ENCODE measurements at places on chromosomes 4 and X. TPM values are rescaled to one million over a fixed set of nuclear protein-coding genes. Genes with fewer than 3 reads are reported as not detected.

TLR1 gene
- total RNA-seq: 22.9 TPM

RIBC1 gene
- total RNA-seq: 1.6 TPM

SPANXA1 gene
- not detected for total RNA-seq

GASK1B gene
- total RNA-seq: 1.3 TPM

LUZP4 gene
- total RNA-seq: not detected

CCDC158 gene
- not detected for total RNA-seq

SLC10A6 gene
- not detected for total RNA-seq

SLC49A3 gene
- total RNA-seq: 2.7 TPM

CENPVL2 gene
- not detected for total RNA-seq

HDAC6 gene
- total RNA-seq: 83.4 TPM

DNA sequence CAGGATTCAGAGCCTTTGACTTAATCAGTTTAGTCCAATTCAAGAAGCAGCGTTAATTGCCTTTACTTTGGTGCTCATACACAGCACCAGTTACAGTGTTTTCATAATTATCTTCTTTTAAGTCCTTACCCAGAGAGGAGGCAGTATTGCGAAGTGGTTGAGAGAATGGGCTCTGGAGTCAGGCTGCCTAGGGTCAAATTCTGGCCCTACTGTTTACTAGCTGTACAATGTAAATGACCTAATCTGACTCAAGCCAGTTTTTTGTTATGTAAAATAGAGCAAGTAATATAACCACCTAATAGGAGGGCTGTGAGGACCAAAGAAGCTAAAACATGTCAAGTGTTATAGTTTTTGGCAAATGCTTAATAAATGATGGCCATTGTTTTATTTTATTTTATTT, 27.6 kb downstream of the WDR44 start:
- H3K4me1 ChIP-seq: peaks cover 7% of the 10 kb centered on the region
- no peaks in the 10 kb centered on the region for H3K36me3 ChIP-seq
- no peak overlapping the region for H3K4me3 ChIP-seq
- H3K27me3 ChIP-seq: no peaks in the 10 kb centered on the region
- H3K27ac ChIP-seq: no peak overlapping the region

DNA sequence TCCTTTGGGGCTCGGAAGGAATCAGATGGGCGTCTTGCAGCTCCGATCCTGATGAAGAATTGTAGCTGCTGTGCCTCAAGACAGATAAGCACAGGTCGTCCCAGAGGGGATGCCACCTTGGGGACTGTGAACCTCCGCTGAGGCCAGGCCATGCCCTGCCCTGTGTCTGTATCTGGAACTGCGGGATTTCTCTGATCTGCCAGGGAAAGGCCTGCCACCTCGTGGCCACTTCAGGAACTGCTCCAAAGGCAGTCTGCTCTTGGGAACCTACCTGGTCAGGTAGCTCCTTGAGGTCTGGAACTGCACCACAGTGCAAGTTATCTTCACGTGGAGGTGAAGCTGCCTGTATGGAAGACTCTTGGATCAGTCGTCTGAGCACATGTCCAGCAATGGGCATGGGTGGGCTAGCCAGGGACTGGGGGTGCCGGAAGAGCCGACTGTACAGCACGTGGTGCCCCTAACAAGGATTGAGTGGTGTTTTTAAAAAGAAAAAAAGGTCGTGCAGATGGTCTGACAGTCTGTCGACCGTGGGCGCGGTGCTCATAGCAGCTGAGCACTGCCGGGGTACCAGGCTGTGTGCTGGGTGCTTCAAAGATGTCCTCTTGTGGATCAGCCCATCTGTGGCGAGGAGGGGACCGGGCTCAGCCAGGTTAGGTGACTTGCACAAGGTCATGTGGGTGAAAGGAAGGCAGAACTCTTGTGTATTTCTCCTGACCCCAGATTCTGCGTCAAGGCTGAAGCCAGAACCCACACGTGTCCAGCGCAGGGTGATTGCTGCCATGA, 3.1 kb upstream of the GRPEL1 start:
- H3K4me1 ChIP-seq: peaks cover 22% of the 10 kb centered on the region
- H3K4me3 ChIP-seq: no peak overlapping the region
- peaks cover 5% of the 10 kb centered on the region for H3K27me3 ChIP-seq
- no peak overlapping the region for H3K27ac ChIP-seq

- no peak overlapping the region for H3K27ac ChIP-seq
- no peak for DNase-seq
Measured at GRCh38 chr4:146640465-146641061, 1.9 kb downstream of the POU4F2 start.

- no peaks in the 10 kb centered on the region for H3K36me3 ChIP-seq
- no peak overlapping the region for H3K4me3 ChIP-seq
- H3K27ac ChIP-seq: no peak overlapping the region
- H3K27me3 ChIP-seq: no peaks in the 10 kb centered on the region
Measured at GRCh38 chr4:124025428-124025827, 628.8 kb downstream of the SPRY1 start.

GRCh38 chr4:140019619-140020347, 134.2 kb downstream of the MAML3 start:
- no peaks in the 10 kb centered on the region for H3K36me3 ChIP-seq
- peaks cover 11% of the 10 kb centered on the region for H3K27me3 ChIP-seq
- no peak overlapping the region for H3K4me3 ChIP-seq

DNA sequence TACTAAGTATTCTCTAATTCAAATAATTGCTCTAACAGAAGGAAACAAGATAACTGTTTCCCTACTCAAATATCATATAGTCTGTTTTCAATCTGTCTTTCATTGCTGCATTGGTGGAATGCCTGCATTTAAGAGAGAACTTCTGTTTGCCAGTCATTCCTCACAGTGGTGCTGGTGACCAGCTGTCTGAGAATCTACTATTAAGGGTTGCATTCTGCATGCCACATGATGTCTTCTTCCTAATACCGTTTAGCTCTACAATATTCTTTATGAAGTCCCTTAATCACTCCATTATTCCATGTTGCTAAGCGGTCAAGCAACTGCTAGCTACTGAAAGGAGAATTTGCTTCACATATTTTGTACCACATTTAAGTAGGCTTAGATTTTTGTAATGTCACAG, 167.1 kb upstream of the CENPE start:
- H3K27ac ChIP-seq: no peak overlapping the region
- no peak overlapping the region for H3K4me3 ChIP-seq
- no peaks in the 10 kb centered on the region for H3K27me3 ChIP-seq
- DNase-seq: no peak
- H3K36me3 ChIP-seq: no peaks in the 10 kb centered on the region

GRCh38 chr4:98658287-98659105, at the start of gene TSPAN5:
Gene TSPAN5 (minus strand): TSS chr4:98658611.
- DNase-seq: peak; percentile 76
- peaks cover 5% of the 10 kb centered on the region for H3K36me3 ChIP-seq
- H3K27ac ChIP-seq: peak within 1 kb of the TSS; percentile 97
- no peaks in the 10 kb centered on the region for H3K27me3 ChIP-seq

GRCh38 chrX:153735274-153735673, 10.6 kb downstream of the ABCD1 start:
- no peaks in the 10 kb centered on the region for H3K27me3 ChIP-seq
- DNase-seq: no peak
- H3K27ac ChIP-seq: no peak overlapping the region

- H3K4me3 ChIP-seq: no peak overlapping the region
- DNase-seq: no peak
- H3K27me3 ChIP-seq: no peaks in the 10 kb centered on the region
- no peaks in the 10 kb centered on the region for H3K4me1 ChIP-seq
- no peak overlapping the region for H3K27ac ChIP-seq
Measured at GRCh38 chr4:180618396-180618795, 1624.8 kb upstream of the TENM3 start.

DNA sequence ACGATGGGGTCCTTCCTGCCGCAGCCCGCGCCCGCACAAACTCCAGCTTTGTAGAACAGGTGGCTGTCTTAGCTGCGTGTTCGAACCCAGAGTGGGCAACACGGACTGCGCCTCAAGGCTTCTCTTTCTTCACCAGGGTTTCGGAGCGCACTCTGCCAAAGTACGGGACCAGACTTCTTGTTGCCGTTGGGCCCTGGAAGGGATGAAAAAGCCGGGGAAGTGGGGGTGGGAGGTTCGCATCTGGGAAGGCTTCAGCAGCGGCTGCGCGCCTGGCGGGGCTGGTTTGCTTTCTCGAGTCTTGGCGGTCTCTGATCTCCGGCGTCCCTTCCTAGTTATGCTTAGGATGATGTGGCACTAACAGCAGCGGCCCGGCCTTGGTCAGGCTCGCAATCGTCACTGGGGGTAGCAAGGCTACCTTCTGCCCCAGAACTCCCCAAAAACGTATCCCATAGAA, 673 bp downstream of the PARM1 start:
- peaks cover 12% of the 10 kb centered on the region for H3K4me1 ChIP-seq
- peak overlapping the region; percentile 63 for H3K4me3 ChIP-seq
- no peak for DNase-seq
- peaks cover 42% of the 10 kb centered on the region for H3K27me3 ChIP-seq

- no peak overlapping the region for H3K27ac ChIP-seq
- no peaks in the 10 kb centered on the region for H3K36me3 ChIP-seq
- H3K27me3 ChIP-seq: no peaks in the 10 kb centered on the region
- DNase-seq: no peak
- peaks cover 2% of the 10 kb centered on the region for H3K4me1 ChIP-seq
Measured at GRCh38 chrX:119478504-119478903, 10.3 kb downstream of the SLC25A5 start.

GRCh38 chr4:123250843-123251242, 145.8 kb upstream of the SPRY1 start:
- H3K36me3 ChIP-seq: no peaks in the 10 kb centered on the region
- DNase-seq: no peak
- no peak overlapping the region for H3K4me3 ChIP-seq
- no peak overlapping the region for H3K27ac ChIP-seq
- H3K27me3 ChIP-seq: no peaks in the 10 kb centered on the region

GRCh38 chrX:38975368-38975942, 174.2 kb downstream of the MID1IP1 start:
- DNase-seq: no peak
- H3K4me1 ChIP-seq: no peaks in the 10 kb centered on the region
- peaks cover 6% of the 10 kb centered on the region for H3K27me3 ChIP-seq
- no peak overlapping the region for H3K4me3 ChIP-seq
- no peaks in the 10 kb centered on the region for H3K36me3 ChIP-seq

- peaks cover 3% of the 10 kb centered on the region for H3K36me3 ChIP-seq
- H3K27me3 ChIP-seq: no peaks in the 10 kb centered on the region
- peaks cover 4% of the 10 kb centered on the region for H3K4me1 ChIP-seq
- H3K27ac ChIP-seq: no peak overlapping the region
- no peak for DNase-seq
Measured at GRCh38 chr4:106268786-106269185, 47.2 kb downstream of the TBCK start.

- H3K36me3 ChIP-seq: no peaks in the 10 kb centered on the region
- H3K27me3 ChIP-seq: no peaks in the 10 kb centered on the region
- H3K27ac ChIP-seq: no peak overlapping the region
Measured at GRCh38 chr4:133162941-133163340, 13.8 kb downstream of the PCDH10 start.

DNA sequence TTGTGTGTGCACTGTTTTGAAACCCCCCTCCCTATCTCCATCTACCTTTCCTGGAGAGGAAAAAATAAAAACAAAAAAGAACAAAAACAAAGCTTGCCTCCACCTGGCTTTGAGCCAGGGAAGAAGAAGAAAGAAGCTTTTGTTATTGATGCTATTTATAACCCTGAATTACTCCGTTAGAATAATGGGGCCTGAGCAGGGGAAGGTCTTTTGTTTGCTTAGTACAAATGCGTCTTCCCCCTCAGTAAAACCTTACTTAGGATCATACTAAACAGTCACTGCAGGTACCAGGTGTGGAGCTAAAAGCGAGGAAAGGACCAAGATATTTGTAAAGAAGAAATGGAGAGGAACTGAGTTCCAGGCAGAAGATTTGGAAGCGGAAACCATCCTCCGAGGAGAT, 352.1 kb downstream of the KCNIP4 start:
- no peaks in the 10 kb centered on the region for H3K4me1 ChIP-seq
- H3K4me3 ChIP-seq: no peak overlapping the region
- H3K27me3 ChIP-seq: no peaks in the 10 kb centered on the region
- no peaks in the 10 kb centered on the region for H3K36me3 ChIP-seq
- no peak for DNase-seq
- no peak overlapping the region for H3K27ac ChIP-seq

DNA sequence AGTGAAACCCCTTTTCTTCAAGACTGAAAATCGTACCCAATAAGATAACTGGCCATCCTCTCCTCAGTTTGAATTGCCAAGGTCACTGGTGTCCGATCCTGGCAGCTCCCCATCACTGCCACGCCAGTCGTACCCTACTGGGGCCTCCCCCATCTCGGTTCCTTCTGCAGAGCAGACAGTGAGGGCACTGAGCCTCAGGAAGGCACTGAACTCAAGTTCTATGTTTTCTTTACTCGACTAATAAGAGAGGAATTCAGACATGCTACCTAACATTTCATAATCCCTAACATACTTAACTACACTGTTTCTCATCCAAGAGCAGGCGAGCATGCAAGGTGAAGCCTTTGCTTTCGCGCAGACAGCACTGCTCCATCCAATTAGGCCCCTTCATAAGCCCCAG, 23.4 kb downstream of the ZFYVE28 start:
- no peaks in the 10 kb centered on the region for H3K27me3 ChIP-seq
- no peak overlapping the region for H3K4me3 ChIP-seq
- peak overlapping the region; percentile 60 for H3K27ac ChIP-seq

DNA sequence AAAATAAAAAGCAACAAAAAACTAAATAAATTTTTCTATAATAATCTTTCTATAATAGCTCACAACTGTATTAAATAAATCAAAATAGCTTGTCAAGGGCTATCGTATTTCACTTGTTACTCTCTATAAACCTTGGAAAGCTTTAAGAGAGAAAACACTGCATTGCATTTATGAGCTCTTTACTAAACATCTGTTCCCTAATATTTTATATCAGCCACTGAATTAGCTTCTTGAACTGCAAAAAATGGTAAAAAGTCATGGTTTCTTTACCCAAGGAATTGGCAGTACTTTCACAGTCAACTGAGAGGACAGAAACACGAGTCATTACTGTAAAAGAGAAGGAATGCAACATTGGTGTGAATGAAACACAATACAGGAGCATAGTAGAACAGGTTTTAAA, 671.2 kb downstream of the PCDH18 start:
- no peaks in the 10 kb centered on the region for H3K4me1 ChIP-seq
- H3K4me3 ChIP-seq: no peak overlapping the region
- no peaks in the 10 kb centered on the region for H3K27me3 ChIP-seq
- H3K36me3 ChIP-seq: no peaks in the 10 kb centered on the region
- no peak overlapping the region for H3K27ac ChIP-seq

GRCh38 chrX:69182818-69183380, 17.6 kb upstream of the PJA1 start:
- no peak overlapping the region for H3K4me3 ChIP-seq
- peaks cover 8% of the 10 kb centered on the region for H3K36me3 ChIP-seq

DNA sequence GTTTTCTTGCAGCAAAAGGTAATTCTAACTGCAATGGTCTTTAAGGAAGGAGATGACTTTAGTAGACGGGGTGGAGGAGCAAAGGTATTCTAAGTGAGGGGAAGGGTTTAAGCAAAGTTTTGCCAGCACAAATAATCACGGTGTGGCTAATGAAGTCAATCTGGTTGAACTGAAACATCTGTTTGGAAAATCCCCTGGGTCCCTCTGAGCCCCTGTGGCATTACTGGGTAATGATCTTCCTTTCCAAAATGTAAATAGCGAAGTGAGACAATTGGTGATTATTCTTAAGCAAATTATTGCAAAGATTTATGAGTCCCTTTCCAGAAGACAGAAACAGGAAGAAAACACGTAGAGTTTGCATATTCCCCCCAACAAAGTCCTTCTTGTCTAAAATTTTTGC, 47.2 kb downstream of the FGFBP1 start:
- H3K36me3 ChIP-seq: no peaks in the 10 kb centered on the region
- no peak for DNase-seq
- peaks cover 2% of the 10 kb centered on the region for H3K4me1 ChIP-seq

GRCh38 chrX:110287605-110288004, 30.3 kb downstream of the AMMECR1 start:
- no peaks in the 10 kb centered on the region for H3K36me3 ChIP-seq
- no peak overlapping the region for H3K27ac ChIP-seq
- H3K27me3 ChIP-seq: no peaks in the 10 kb centered on the region
- peaks cover 12% of the 10 kb centered on the region for H3K4me1 ChIP-seq
- no peak for DNase-seq
